Neural crest cell (in vitro differentiated cells): ENCODE measurements at places on chromosomes 12 and 14.

GRCh38 chr14:31484754-31485153 is 3.1 kb downstream of the GPR33 start:
- H3K4me3 ChIP-seq = no peak overlapping the region
- H3K36me3 ChIP-seq = no peaks in the 10 kb centered on the region
- no peak for DNase-seq
- H3K27ac ChIP-seq = peak overlapping the region; percentile 53
- H3K27me3 ChIP-seq = no peaks in the 10 kb centered on the region

DNA sequence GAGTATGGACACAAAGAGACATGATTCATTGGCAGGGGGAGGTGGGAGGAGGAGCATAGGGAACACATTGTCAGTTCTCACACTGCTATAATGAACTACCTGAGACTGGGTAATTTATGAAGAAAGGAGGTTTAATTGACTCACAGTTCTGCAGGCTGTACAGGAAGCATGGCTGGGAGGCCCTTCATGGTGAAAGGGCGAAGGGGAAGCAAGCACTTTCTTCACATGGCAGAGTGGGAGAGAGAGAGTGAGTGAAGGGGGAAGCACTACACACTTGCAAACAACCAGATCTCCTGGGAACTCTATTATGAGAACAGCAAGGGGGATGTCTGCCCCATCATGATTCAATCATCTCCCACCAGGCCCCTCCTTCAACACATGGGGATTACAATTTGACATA is 391.8 kb downstream of the BMP4 start:
- no peak for DNase-seq
- H3K27me3 ChIP-seq = no peaks in the 10 kb centered on the region
- no peak overlapping the region for H3K27ac ChIP-seq

DNA sequence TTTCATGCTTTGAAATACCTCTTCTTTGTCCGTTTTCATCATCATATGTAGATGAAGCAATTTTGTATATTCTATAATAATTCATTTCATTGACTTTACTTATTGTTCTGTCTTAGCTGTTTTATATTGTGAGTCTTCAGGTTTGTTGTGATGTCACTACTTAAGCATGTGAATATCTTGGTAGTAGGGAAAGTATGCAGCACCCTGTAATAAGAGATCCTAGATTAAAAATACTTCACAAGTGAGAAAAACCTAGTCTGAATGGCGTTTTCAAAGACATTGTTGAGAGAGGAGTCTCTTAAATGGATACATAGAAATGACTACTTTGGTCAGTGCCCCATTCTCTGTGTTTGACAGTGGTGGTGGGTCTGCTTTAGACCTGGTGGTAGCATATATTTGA is 61.4 kb downstream of the SLC16A7 start:
- H3K27me3 ChIP-seq = no peaks in the 10 kb centered on the region
- no peaks in the 10 kb centered on the region for H3K36me3 ChIP-seq
- DNase-seq = no peak
- H3K4me1 ChIP-seq = no peaks in the 10 kb centered on the region

- DNase-seq = no peak
- H3K4me3 ChIP-seq = no peak overlapping the region
- no peaks in the 10 kb centered on the region for H3K36me3 ChIP-seq
Measured at GRCh38 chr12:3603576-3603975, 112.6 kb downstream of the PRMT8 start.

DNA sequence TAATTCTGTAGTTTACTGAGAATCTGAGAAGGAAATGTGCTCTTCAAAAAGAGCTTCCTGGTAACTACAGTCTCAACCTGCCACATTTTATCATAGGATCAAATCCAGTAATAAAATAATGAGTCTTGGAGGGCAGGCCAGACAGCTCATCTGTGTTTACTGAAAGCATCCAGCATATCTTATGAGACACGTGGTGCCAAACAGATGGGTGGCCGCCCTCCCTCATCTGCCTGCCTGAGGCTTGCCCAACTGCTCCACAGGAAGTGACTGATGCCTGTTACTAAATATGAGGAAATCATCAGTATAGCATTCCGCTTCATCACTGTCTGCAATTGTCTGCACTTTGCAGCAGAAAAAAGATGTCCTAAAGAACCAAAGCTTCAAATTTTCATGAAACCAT is 13.5 kb downstream of the DHRS7 start:
- DNase-seq = no peak
- H3K36me3 ChIP-seq = peaks cover 15% of the 10 kb centered on the region
- H3K27me3 ChIP-seq = no peaks in the 10 kb centered on the region
- H3K4me3 ChIP-seq = no peak overlapping the region
- H3K27ac ChIP-seq = no peak overlapping the region

DNA sequence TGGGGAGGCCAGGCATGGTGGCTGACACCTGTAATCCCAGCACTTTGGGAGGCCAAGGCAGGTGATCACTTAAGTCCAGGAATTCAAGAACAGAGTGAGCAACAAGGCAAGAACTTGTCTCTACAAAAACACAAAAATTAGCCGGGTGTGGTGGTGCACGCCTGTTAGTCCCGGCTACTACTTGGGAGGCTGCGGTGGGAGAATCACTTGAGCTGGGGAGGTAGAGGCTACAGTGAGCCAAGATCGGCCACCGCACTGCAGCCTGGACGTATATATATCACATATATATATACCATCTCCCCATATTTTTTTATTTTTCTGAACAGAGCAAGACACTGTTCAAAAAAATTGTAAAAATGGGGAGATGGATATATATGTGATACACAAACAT is 19.5 kb downstream of the CKAP4 start:
- no peak overlapping the region for H3K4me3 ChIP-seq
- no peak for DNase-seq
- no peaks in the 10 kb centered on the region for H3K27me3 ChIP-seq
- H3K4me1 ChIP-seq = peaks cover 10% of the 10 kb centered on the region

DNA sequence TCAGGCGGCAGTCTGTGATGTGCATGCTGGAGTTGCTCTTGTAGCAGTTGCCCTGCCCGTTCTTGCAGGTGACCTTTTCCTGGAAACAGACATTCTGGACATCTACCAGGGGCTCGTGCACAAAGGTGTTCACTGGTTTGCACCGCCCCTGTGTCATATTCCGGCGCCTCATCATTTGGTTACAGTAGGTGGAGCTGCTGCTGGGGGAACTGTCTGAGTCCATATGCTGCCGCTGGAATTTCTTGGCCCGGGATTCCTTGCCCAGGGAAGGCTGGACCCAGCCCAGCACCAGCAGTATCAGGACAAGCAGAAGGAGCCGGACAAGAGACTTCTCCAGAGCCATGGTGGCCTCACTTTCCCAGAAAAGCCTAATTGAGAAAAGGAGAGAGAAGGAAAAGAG is 918 bp downstream of the RNASE1 start:
- H3K4me1 ChIP-seq = peaks cover 61% of the 10 kb centered on the region
- no peaks in the 10 kb centered on the region for H3K36me3 ChIP-seq
- H3K4me3 ChIP-seq = peak overlapping the region; percentile 56

GRCh38 chr14:89921346-89921745 is 33.2 kb downstream of the EFCAB11 start:
- DNase-seq = no peak
- no peak overlapping the region for H3K4me3 ChIP-seq
- no peaks in the 10 kb centered on the region for H3K27me3 ChIP-seq
- H3K36me3 ChIP-seq = peaks cover 2% of the 10 kb centered on the region

DNA sequence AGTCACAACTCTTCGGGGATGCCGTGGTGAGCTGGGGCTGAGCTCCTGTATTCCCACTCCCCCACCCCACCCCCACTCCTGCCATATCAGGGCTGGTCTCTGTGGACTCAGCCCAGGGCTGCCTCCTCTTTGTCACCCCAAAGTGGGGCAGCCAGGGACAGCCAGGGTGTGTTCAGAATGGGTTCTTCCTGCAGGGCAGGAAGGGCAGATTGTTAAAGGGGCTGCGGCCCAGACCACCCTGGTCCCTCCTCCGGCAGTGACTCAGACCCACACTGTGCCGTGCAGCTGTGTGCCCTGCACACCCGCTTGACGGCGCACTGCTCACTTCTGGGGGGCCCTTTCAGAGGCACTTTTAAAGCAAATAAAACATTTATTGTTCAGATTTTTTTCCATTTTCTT is 9.3 kb downstream of the SLC48A1 start:
- H3K4me3 ChIP-seq = no peak overlapping the region
- DNase-seq = no peak
- H3K27me3 ChIP-seq = peaks cover 3% of the 10 kb centered on the region
- peaks cover 3% of the 10 kb centered on the region for H3K36me3 ChIP-seq
- H3K4me1 ChIP-seq = peaks cover 18% of the 10 kb centered on the region

DNA sequence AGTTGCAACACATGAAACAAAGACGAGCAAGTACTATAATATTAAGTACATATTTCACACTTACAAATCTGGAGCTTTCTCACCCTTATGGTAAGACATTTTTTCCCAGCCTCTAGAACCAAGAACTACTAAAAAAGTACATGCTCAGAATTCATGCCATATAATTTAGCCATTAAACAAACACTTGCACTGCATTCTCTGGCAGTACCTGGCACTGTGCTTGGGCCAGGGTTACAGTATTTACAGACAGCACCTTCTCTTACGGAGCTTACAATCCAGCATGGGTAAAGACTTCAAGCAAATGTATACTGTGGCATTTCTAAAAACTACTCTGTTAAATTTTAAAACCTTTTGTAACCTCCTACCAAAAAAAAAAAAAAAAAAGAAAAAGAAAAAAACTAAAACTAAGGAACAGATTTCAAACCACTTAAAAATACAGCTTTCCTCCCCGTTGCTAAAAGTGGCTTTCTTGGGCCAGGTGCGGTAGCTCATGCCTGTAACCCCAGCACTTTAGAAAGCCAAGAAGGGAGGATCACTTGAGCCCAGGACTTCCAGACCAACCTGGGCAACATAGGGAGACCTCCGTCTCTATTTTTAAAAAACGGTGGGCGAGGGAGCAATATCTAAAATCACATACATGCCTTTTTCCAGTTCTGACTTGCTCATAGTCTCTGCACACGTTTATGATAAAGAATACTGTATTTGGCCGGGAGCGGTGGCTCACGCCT is 956 bp downstream of the GNPTAB start:
- H3K27ac ChIP-seq = peak overlapping the region; percentile 68
- no peak for DNase-seq
- H3K27me3 ChIP-seq = peaks cover 12% of the 10 kb centered on the region
- peaks cover 17% of the 10 kb centered on the region for H3K4me1 ChIP-seq
- H3K4me3 ChIP-seq = peak overlapping the region; percentile 95

DNA sequence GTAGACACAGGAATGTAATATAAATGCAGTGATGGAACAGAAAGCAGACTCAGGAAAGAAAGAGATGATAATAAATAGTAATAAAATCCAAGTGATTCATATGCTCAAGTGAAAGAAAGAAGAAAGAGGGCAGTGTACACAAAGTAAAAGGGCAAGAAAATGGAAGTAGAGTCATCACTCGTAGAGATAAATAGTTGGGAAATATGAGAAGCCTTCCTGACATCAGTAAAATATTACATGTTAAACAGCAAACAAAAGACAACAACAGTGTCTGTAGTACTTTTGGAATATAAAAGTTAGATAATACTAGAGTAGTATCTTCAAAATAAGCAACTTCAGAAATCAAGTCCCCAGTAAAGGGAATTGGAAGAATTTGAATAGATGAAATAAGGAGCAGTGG is 412.3 kb downstream of the RAD51B start:
- DNase-seq = no peak
- peaks cover 3% of the 10 kb centered on the region for H3K36me3 ChIP-seq
- H3K4me1 ChIP-seq = no peaks in the 10 kb centered on the region
- H3K27me3 ChIP-seq = no peaks in the 10 kb centered on the region

- H3K4me1 ChIP-seq = peaks cover 9% of the 10 kb centered on the region
- DNase-seq = no peak
- H3K4me3 ChIP-seq = no peak overlapping the region
Measured at GRCh38 chr14:101758913-101759593, 2.5 kb upstream of the PPP2R5C start.

- H3K27ac ChIP-seq = no peak overlapping the region
- peaks cover 11% of the 10 kb centered on the region for H3K4me1 ChIP-seq
- H3K27me3 ChIP-seq = no peaks in the 10 kb centered on the region
- no peak for DNase-seq
- H3K4me3 ChIP-seq = no peak overlapping the region
Measured at GRCh38 chr14:101254805-101255764, 306.2 kb upstream of the DIO3 start.

DNA sequence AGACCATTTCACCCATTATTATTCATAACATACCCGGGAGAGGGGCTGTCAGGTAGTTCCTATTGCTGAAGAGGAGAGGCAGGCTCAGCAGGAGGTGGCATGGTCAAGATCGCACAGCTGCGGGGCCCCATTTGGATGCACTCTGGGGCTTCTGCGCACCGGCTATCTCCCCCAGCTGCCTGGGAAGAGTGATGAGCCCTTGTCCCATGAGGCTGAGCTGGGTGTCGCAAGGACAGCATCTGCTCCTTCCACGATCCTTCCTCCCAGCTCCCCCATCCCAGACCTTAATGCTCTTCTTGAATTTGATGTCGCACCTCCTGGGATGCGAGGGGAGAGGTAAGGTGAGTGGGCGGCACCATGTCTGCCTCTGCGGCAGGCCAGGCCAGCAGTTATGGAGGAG is 62.6 kb downstream of the SLC24A4 start:
- no peak for DNase-seq
- H3K27ac ChIP-seq = no peak overlapping the region
- H3K36me3 ChIP-seq = no peaks in the 10 kb centered on the region
- H3K4me3 ChIP-seq = no peak overlapping the region

- H3K36me3 ChIP-seq = no peaks in the 10 kb centered on the region
- peaks cover 30% of the 10 kb centered on the region for H3K4me1 ChIP-seq
- H3K27me3 ChIP-seq = no peaks in the 10 kb centered on the region
- no peak overlapping the region for H3K4me3 ChIP-seq
Measured at GRCh38 chr12:48160807-48161206, 3.5 kb upstream of the ASB8 start.

- H3K4me1 ChIP-seq = no peaks in the 10 kb centered on the region
- no peak for DNase-seq
- H3K4me3 ChIP-seq = no peak overlapping the region
- no peak overlapping the region for H3K27ac ChIP-seq
Measured at GRCh38 chr14:20177433-20177974, 13.2 kb upstream of the OR11G2 start.

- no peak overlapping the region for H3K4me3 ChIP-seq
- no peaks in the 10 kb centered on the region for H3K36me3 ChIP-seq
- peak overlapping the region; percentile 90 for H3K27ac ChIP-seq
- peaks cover 21% of the 10 kb centered on the region for H3K4me1 ChIP-seq
Measured at GRCh38 chr12:116556964-116557698, 2.0 kb upstream of the MAP1LC3B2 start.

- H3K27ac ChIP-seq = no peak overlapping the region
- no peaks in the 10 kb centered on the region for H3K27me3 ChIP-seq
- H3K4me1 ChIP-seq = peaks cover 13% of the 10 kb centered on the region
- DNase-seq = no peak
- H3K36me3 ChIP-seq = no peaks in the 10 kb centered on the region
Measured at GRCh38 chr14:56268039-56268438, 149.8 kb downstream of the PELI2 start.
